ENCODE measurements at places on chromosomes 3 and 15.

- no peak for DNase-seq
Measured at GRCh38 chr3:116148881-116149851, 296.1 kb downstream of the LSAMP start.

DNA sequence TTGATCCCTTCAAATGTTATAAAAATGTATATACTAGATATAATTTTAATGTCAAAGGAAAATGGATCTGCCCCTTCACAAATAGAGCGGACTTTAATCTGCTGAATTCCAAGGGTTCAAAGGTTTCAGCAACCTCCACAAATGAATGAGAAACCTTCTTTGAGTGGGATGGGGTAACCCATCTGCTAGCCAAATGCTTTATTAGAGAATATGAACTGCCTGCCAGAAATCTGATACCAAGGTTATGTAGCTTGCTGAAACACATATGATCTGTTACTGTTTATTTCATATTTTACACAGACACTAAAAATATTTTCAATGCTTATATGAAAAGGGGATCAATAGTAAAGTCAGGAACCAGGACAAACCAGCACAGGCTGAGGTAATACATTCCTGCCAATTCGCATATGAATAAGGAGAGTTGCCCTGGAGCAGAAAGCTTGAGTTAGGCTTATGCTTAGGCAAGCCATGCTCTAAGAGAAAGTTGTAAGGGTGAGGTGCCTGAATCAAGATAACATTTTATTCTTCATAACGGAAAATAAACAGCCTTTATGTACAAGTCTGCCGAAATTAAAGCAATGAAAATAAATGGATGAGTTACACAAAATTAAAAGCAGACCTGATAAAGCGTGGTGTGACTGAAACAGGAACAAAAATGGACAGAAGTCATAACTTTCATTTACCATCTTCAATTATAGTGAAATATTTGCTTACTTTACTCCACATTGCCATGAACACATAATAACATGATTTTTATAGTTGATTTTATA lies 26.5 kb downstream of the PLOD2 start:
- no peak for DNase-seq

DNA sequence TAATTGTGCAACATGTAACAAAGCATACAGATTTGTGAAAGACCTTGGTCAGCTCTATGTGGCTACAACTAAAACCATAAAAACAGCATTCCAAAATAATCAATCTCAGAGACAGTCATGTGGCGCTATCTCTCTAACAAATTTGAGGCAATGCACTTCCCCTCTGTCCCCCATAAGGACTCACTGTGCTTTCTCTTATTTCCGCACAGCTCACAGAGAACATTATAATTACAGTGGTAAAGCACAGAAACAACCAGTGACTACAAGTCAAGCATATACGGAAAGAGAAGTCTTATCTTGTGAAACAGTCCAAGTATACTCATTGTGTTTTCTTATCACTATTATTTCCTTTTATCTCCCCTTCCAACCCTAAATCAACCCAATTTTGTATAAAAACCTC lies 64.3 kb downstream of the RYK start:
- no peak for DNase-seq

- DNase-seq: no peak
Measured at GRCh38 chr3:171876680-171877147, 33.6 kb downstream of the TMEM212 start.

GRCh38 chr15:84034578-84035398 lies 200.8 kb upstream of the GOLGA6L4 start:
- no peak for DNase-seq

DNA sequence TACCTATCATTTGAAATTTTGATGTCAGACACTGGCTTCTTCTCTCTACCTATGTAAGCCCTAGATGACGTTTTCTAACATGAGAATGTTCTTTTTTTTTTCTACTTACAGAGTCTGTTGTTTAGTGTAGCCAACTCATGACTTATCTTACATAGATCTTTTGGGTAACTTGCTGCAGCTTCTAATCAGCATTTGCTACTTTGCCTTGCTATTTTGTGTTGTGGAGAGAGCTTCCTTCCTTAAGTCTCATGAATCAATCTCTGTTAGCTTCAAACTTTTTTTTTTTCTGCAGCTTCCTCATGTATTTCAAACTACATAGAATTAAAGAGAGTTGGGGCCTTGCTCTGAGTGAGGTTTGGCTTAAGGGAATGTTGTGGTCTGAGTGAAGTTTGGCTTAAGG lies 568.7 kb upstream of the BCHE start:
- DNase-seq: no peak

- no peak for DNase-seq
Measured at GRCh38 chr3:8757551-8758518, 11.6 kb downstream of the OXTR start.

- DNase-seq: peak; percentile 92
Measured at GRCh38 chr15:88894348-88894818, 961 bp downstream of the HAPLN3 start.

DNA sequence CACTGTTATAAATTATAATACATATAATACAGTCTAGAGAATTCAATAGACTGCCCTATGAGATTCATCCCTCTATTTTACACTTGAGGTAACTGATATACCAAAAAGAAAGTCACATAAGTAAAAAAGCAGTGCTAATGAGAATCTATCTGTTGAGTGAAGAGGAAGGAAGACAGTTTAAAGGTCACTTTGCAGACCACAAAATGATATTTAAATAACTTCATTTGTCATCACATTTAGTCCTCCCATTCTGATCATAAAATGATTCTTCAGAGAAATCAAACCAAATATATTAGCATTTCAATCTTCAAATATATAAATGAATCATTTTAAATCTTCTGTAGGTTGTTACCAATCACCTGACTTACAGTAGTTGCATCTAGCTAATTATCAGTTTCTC lies 60.5 kb upstream of the CCDC50 start:
- DNase-seq: no peak

GRCh38 chr15:93219859-93220420 lies 130.9 kb upstream of the RGMA start:
- no peak for DNase-seq

DNA sequence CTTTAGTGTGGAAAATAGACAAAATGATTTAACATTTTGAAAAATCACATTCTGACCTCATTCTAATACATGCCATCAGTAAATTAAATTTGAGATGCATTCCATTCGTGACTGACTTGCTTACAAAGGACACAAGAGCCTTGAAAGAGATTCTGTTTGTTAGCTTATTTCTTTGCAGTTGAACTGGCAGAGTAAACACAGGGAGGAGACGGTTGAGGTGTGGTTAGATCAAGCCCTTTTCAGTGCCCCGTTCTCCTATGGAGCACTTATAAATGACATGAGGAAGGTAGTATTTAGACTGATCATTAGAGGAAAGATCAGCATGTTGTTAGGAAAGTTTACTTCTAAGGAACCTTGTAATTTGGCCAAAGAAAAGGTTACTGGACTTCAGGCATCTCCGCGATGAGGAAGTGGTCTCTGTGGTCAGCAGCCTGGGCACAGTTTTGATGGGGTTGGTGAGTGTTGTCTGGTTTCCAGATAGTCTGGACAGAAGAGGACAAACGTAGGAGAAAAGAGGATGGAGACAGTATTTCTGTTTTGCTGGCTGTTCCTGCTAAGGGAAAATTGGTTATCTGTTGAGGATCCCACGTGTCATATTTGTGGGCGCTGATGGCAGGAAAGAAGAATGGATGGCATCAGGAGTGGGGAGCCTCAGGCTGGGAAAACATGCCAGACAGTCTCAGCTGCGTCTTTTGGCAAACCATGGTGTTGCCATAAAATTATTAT lies 328.9 kb upstream of the TBL1XR1 start:
- no peak for DNase-seq

DNA sequence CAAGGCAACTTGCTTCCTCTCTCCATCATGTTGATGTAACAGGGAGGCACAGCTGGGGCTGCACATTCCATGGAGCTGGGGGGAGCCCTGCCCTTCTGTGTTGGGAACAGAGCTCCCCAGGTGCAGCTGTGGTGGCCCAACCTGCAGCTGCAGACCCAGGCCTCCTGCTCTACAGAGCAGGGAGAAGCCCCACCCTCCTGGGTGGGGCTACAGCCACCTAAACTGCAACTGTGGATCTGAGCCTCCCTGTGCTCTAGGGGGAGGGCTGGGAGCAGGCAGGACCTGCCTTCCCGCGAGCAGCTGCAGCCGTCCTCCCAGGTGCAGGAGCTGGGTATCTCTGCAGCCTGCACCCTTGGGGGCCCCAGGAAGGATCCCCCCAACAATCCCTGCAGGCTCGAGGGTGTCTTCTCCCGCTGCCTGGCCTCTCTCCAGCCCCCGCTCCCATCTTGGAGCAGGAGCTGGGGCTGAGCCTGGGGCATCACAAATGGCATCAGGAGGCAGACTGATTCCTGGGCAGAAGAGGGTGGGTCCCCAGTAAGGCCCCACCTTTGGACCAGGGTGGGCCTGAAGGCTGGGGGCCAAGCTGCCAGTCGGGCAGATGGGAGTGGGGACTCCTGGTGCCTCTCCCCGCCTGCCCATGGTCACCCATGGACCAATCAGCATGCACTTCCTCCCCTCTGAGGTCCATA lies 7.4 kb downstream of the LRRC58 start:
- no peak for DNase-seq

- no peak for DNase-seq
Measured at GRCh38 chr15:35693286-35693685, 147.3 kb upstream of the DPH6 start.

GRCh38 chr3:191030929-191031328 lies 168.1 kb upstream of the OSTN start:
- DNase-seq: no peak

DNA sequence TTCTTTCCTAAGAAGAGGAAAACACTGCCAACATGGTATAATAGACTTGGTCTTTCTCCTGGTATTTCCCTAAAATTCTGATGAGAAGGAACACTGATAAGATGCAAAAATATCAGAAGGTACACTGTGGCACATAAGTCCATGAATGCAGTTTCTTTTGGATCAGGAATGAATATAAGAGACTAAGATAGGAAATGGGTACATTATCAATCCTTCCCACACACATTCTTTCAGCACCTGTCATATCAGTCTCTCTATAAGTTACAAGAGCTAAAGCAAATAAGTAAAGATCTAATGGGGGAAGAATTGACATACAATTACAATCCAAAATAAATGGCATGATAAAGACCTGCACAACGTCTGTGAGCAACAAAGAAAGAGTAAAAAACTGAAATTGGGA lies 1101.0 kb downstream of the ROBO2 start:
- no peak for DNase-seq

DNA sequence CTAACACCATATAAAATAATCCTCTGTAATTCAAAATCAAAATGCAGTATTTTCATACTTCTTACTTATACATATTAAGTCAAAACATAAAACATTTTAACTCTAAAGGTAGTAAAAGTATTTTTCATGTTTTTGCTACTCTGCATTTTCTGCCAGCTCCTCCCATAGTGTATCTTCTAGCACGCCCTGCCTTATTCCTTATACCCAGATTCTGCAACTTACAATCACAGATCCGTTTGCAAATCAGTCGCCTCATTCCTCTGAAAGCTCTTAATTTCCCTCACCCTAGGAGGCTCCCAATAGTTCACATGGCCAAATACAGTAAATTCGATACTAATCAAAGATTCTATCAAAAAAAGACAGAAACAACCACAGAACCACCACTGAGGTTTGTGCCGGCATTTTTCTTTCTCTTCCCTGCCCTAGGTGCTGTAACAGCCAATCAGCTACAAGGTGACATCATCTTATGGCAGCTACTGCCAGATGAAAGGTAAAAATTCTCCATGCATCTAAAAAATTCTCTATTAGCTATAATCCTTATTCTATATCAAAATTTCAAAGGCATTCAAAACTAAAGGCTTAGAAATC lies 72.9 kb downstream of the CLASP2 start:
- peak; percentile 20 for DNase-seq

DNA sequence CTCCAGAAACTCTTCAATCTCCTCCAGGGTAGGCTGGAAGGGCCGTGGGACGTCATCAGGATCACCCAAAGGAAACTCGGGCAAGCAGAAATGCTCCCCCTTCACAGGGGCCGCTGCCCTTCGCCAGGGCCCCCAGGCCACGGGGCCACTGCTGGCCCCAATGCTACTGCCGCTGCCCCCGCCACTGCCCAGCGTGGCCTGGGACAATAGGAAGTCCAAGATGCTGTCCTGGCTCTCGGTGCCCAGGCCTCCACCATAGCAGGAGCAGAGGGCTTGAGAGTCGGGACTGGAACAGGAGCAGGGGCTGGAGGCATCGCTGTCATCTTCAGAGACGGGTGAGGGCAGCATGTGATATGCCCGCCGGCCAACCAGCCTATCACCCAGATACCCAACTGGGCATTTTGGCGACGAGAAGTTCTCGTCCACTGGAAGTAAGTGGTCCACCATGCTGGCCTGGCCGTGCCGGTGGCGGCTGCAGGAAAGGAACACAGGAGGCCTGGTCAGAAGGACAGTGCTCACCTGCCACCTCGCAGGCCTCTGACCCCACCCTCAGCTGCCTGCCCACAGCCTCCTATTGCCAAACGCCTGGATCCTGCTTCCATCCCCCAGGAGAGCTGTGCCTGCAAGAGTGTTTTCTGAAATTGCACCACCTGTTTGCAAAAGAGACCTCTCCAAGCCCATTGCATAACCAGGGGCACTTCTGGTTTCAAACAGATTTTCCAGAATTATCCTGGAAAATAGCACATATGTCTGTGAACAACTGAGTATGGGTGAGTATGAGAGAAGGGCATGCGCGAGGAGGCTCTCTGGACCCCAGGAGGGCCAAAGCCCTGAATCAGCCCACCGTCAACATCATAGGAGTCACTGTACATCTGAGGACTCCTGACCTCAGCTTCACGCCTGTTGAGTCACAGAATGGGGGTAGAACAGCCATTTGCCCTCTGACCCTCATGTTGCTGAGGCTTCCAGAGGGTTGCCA lies 4.4 kb downstream of the KLF15 start:
- no peak for DNase-seq

DNA sequence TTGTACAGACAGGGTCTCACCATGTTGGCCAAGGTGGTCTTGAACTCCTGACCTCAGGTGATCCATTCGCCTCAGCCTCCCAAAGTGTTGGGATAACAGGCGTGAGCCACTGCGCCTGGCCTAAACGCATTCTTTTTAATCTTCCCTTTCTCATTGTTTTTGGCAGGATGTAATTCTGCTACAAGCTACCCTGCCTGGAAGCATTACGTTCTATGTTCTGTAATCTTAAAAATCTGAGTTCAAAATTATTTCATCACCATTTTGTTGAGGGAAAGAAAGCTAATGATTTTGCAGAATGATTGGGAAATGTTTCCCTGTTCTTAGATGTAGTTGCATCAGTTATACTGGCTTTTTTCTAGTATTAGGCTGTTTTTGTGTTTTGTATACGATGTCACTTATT lies 71.5 kb downstream of the RGMA start:
- DNase-seq: no peak

DNA sequence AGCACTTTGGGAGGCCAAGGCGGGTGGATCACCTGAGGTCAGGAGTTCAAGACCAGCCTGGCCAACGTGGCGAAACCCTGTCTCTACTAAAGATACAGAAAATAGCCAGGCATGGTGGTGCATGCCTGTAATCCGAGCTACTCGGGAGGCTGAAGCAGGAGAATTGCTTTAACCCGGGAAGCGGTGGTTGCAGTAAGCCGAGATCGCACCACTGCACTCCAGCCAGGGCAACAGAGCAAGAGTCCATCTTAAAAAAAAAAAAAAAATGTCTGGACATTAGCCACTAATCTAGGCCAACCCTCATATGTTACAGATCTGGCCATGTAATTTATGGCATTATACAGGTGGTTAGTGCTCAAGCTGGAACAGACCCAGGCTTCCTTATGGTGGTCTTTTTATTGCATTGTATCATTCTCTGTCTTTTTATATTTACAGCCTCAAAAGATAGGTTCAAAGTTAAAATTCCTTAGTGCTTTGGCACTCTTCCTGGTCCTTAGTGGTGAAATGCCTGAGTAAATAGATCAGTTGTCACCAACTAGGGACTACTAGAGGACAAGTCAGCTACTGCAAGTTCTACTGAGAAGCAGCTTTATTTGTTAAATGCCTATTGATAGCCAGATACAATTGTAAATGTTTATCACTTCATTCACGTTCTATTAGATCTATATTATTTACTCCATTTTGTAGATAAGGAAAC lies 16.0 kb downstream of the STARD9 start:
- DNase-seq: no peak
